ENCODE measurements at places on chromosomes 3 and 15.
A peak's percentile ranks its signal among the peaks of the same experiment; 100 is the strongest.

- DNase-seq, result peak; percentile 38
Observed at GRCh38 chr3:195441992-195442572, 738 bp downstream of the ACAP2 start.

DNA sequence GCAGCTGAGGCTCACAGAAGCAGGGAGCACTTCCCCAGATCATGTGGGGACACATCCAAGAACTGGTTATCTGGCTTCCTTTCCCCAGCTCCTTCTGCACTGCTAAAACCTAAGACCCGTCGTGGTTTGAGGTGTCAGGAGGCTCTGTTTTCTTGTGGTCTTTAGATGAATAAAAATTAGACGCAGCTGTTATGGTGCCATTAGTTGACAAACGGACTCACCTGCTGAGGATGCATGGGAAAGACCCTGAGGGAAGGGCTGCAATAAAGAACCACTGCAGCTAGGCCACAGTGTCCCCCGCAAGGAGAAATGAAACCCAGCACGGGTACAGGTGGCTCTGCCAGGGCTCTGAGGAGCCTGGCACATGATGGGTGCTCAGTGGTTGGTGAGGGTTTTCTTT, 99.4 kb downstream of the IQSEC1 start:
- no peak for DNase-seq

DNA sequence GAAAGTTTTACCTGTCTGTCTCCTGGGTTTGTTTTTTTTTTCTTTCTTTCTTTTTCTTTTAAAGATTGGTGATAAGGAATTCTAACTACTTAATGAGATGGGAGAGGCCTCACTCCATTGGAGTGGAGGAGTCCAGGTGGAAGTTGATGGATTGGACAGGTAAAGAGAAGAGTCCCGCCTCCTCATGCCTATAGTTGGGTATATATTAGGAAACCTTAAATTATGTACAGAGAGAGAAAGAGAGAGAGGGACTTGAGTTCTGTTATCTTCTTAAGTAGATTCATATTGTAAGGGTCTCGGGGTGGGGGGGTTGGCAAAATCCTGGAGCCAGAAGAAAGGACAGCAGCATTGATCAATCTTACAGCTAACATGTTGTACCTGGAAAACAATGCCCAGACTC, 158.2 kb downstream of the TP63 start:
- no peak for DNase-seq

DNA sequence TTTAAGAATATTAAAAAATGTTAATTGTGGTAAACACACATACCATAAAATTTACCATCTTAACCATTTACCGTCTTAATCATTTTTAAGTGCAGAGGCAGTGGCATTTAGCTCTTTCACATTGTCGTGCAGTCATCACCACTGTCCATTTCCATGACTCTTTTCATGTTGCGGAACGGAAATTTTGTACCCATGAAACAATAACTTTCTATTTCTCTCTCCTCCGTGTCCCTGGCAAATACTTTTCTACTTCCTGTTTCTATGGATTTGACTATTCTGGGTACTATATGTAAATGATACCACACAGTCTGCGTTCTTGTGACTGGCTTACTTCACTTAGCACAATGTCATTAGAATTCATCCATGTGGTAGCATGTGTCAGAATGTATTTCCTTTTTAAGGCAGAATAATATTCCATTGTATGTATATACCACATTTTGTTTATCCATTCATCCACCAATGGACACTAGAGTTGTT, 27.9 kb downstream of the AKAP13 start:
- peak; percentile 69 for DNase-seq

DNA sequence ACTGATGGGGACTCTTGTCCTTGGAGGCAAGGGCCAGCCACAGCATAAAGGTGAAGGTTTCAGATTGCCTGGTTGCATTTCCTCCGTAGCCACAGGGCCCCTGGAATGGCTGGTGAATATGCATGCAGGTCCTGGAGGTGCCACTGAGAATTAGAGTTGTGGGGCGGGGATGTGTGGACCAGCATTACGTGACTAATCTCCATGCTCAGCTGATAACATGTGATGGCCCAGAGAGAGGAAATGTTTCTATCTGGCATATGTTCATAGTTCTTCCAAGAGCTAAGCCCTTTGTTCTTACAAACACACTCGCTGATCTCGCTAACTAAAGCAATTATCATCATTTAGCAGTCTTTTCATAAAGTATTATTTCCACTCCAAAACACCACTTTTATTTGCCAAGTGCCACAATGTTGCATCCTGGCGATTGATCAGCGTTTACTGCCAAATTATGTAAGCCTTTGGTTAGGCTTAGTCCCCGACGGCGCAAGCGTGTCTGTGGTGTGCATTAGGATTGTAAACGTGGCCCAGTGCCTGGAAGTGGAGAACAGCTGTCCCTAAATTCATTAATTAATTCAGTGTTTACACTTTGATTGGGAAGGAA, 55.9 kb downstream of the CGNL1 start:
- peak; percentile 39 for DNase-seq

DNA sequence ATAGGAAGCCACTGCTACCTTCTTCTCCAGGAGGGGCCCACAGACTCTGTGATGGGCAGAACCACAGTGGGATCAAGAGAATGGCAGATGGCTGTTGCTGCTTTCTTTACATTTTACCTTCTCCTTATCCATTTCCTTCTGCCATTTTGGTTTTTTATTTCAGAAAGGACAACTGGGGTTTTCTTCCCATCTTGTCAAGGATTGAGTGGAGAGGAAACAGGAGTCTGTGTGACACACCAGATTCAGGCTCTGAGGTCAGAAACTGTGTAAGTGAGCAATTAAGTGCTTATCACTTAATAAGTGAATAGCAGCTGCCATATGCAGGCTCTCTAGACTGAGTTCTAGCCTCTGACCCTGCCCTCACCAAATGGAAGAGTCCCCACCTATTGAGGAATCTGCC, 47.3 kb downstream of the ITGB5 start:
- DNase-seq, result no peak

GRCh38 chr3:177688152-177688551, 490.9 kb upstream of the TBL1XR1 start:
- no peak for DNase-seq

DNA sequence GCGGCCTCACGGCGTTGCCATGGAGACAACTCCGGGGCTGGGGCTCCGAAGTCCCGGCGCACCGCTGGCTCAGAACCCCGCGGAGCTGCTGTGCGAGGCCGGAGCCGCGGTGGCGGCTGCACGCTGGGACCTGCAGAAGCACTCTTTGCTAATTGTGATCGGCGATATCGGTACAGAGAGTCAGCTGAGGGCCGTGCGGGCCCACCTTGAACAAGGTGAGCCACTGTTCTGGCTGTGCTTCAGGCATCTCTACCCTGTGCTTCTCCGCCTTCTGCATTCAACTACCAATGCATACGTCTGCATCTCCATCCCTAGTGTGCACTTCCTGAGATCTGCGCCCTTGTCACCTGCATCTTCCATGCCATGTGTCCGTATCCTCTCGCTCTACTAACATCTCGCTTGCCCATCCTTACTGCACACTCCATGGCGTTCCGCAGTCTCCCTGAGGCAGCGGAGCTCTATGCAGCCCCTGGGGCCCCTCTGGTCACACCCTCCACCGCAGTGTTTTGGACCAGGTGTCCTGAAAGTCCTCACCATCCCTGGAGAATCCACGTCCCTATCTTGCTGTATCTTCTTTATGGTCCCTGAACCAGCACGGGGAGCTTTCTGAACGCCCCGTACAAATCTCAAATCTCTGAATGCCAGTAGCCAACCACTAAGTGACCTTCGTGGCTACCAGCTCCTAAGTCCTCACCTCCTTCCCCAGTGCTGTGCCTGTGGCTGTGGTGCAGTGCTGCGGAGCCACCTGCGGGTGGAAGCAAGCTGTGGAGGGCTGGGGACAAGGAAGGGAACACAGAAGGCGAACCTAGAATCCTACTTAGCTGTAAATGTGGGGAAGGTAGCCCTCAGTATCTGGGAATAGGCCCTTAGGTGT, 6.2 kb upstream of the MAP1A start:
- peak; percentile 12 for DNase-seq

GRCh38 chr3:35505181-35505580, 134.1 kb upstream of the ARPP21 start:
- DNase-seq, result no peak

- DNase-seq, result peak; percentile 72
Observed at GRCh38 chr3:169764882-169765612, at the start of gene TERC. Gene TERC (minus strand): TSS chr3:169765060.

GRCh38 chr3:134971306-134971705, 176.2 kb downstream of the EPHB1 start:
- no peak for DNase-seq

- no peak for DNase-seq
Observed at GRCh38 chr3:140630366-140630765, 47.5 kb upstream of the TRIM42 start.

DNA sequence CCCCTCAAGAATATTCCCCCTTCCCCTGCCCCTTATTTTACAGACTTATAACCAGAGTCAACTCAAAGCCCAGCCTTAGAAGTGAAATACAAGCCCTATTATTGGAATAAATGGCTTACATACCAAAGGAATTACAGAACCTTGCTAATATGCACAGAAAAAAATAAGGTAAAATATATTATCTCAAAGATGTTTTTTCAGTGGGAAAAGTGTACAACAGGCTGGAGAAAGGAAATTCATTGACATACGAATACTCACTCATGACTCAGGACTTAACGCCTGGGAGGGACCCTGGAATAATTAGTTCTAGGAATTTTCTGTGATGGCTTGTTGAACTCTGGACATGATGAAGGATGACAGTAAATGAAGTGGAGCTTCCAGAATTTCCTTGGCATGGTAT, 27.0 kb downstream of the ARL14 start:
- DNase-seq, result no peak

- no peak for DNase-seq
Observed at GRCh38 chr15:55170361-55170760, 26.4 kb downstream of the RSL24D1 start.

DNA sequence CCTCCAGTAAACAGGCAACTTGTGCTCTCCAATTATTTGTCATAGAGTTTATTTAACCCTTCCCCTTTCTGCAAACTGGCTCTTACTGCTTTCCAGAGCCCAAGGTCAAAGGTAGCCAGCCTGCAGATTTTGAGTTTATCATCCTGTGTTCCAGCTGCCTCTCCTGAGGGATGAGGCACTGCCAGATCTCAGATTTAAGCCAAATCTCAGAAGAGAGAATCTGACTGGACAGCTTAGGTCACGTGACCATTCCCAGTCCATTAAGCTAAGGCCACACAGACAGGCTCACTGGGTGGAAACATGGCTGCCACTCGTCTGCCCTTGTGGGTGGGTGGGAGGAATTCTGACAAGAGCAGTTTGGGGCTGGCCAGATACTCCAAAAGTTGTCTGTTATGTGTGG, 8.6 kb upstream of the SIAH2 start:
- DNase-seq, result no peak

DNA sequence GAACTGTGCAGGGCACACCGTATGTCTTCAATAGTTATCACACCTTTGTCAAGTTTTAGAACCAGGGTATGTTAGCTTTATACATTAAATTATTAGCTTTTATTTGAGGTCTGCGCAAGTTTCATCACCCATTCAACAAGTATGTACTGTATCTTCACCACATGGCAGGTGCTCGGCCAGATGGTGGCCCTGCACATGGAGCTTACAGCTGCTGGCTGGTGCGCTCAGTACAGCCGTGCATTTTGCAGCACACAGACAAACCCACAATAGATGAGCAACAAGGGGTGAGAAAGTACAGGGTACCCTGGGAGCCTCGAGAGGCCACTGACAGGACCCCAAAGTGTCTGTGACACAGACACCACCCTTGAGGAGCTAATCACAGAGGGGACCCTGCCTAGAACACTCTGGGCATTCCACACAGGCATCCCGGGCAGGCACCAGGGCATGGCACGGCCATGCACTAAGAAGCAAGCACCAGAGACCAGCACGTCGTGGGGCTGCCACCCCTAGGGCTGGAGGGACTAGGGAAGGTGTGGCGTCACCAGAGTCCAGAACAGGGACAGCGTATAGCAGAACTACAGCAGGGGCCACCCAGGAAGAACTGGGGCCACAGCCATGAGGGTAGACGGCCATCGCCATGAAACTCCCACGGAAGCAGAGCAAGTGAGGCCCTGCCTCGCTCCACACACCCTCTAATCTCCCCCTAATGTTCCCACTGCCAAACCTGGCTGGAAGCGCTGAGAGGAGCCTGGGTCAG, 27.4 kb downstream of the ZXDC start:
- no peak for DNase-seq

- no peak for DNase-seq
Observed at GRCh38 chr15:36175186-36175740, 404.2 kb upstream of the CDIN1 start.

- no peak for DNase-seq
Observed at GRCh38 chr3:194250098-194251002, 100.8 kb downstream of the CPN2 start.

- no peak for DNase-seq
Observed at GRCh38 chr15:87777054-87777561, 479.4 kb downstream of the NTRK3 start.

DNA sequence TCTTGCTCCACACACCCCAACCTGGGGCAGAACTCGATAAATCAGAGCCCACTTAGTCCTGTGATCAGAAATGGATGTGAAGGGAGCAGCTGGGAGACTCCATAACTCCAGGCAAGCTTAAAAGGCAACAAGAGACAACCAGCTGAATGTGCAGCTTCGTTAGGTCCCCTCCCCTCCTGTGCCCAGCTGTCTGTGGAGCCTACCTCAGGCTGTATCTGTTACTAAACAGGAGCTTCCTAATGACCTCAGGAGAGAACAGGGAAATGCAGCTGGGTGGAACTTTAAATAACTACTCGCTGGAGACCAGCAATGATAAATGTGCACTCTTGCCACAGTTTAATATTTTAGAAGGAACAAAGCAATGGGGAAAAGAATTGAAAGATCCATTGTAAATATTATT, 25.9 kb downstream of the SLC9A9 start:
- DNase-seq, result no peak

DNA sequence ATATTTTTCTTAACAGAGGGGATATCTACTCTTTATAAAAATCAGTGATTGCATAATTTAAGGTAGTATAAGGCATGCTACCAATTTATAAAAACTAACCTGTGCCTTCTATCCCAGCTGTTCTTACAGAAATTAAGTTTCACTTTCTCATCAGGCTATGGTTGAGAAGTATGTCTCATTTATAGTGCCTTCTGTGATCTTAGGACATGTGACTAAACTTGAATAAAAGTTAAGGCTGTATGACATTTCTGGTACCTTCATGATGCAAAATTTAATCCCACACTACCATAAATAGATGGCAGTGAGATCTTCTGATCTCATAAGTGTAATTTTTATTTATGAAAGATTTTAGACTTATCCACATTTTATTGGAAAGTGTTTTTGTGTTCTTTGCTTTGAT, 12.6 kb downstream of the TIPARP start:
- DNase-seq, result no peak

GRCh38 chr3:12997387-12997786, 75.8 kb downstream of the IQSEC1 start:
- no peak for DNase-seq

GRCh38 chr3:48532271-48532976, 24.2 kb downstream of the PFKFB4 start:
- no peak for DNase-seq

- no peak for DNase-seq
Observed at GRCh38 chr3:72238010-72238691, 453.2 kb upstream of the PROK2 start.

DNA sequence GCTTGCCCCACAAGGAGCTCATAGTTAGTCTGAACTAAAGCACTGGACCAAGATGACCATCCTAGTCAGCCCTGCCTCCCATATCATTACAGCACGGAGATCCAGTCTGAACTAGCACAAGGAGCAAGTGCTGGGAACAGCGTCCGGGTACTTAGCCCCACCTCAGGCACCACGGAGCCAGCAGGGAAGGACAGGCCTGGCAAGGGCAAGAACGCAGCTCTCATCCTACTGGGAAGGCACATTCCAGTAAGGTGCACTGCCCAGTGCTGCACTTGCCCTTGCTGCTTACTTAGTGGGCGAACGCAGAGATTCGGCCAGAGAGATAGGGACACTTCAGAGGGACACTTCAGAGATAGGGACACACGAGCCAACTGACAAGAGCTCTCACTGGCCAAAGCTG, 27.6 kb downstream of the SEC61A1 start:
- DNase-seq, result no peak
